ENCODE measurements at places on chromosomes 5 and 9. TPM values are rescaled to one million over a fixed set of nuclear protein-coding genes. Genes with fewer than 3 reads are reported as not detected.

Gene SLC4A9
- total RNA-seq, result not detected

DNA sequence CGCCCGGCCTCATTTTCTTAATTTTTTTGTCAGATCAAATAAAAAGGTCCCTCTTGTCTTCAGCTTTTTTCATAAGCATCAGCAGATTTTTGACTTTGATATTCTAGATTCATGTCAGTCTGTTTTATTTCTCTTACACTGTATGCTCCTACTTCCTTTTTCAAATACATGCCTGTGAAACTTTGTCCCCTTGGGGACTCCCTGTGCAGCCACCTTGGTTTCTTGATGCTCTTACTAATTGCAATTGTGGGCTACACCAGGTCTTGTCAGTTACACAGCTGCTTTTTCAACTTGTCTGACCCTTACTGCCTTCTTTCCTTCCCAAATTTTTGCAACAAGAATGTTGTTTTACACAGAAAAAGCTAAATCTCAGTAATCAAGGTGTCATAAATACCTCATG is 238.2 kb upstream of the KCNN2 start:
- H3K4me1 ChIP-seq, result no peaks in the 10 kb centered on the region
- H3K27me3 ChIP-seq, result no peaks in the 10 kb centered on the region
- no peak overlapping the region for H3K27ac ChIP-seq

Gene GCNT4
- total RNA-seq, result 1.4 TPM

Gene TAF11L12
- total RNA-seq, result not detected

DNA sequence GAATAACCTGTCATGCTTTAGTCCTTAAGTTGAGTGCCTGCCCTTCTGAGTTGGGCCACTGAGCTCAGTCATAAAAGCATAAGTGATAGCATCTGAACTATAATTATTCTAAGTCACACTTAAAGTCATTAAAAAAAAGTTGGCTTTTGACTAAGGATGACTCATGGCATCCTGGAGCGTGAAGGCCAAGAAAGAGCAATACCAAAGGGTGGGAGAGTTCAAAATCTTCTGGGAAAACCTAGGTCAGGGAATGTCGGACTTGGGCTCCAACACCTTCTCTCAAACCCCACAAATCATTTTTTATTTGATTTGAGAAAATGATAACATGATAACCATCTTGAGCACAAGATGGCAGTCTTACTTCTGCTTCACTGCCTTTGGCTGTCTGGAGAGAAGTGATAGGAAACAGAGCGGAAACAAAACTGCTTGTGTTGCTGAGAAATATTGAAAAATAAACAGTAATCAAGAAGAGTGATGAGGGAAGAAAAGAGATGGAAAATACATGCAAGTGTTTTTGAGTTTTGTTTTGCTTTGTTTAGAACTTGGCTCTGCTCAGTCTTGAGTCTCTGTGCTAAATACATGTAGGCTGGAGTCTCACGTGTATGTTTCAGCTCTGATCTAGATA is 16.9 kb upstream of the NTRK2 start:
- no peaks in the 10 kb centered on the region for H3K36me3 ChIP-seq
- no peaks in the 10 kb centered on the region for H3K27me3 ChIP-seq
- H3K4me3 ChIP-seq, result no peak overlapping the region
- no peaks in the 10 kb centered on the region for H3K4me1 ChIP-seq
- no peak for DNase-seq

GRCh38 chr5:121033334-121033733 is 569.2 kb downstream of the PRR16 start:
- no peak for DNase-seq
- no peak overlapping the region for H3K4me3 ChIP-seq
- no peaks in the 10 kb centered on the region for H3K27me3 ChIP-seq
- no peak overlapping the region for H3K27ac ChIP-seq

DNA sequence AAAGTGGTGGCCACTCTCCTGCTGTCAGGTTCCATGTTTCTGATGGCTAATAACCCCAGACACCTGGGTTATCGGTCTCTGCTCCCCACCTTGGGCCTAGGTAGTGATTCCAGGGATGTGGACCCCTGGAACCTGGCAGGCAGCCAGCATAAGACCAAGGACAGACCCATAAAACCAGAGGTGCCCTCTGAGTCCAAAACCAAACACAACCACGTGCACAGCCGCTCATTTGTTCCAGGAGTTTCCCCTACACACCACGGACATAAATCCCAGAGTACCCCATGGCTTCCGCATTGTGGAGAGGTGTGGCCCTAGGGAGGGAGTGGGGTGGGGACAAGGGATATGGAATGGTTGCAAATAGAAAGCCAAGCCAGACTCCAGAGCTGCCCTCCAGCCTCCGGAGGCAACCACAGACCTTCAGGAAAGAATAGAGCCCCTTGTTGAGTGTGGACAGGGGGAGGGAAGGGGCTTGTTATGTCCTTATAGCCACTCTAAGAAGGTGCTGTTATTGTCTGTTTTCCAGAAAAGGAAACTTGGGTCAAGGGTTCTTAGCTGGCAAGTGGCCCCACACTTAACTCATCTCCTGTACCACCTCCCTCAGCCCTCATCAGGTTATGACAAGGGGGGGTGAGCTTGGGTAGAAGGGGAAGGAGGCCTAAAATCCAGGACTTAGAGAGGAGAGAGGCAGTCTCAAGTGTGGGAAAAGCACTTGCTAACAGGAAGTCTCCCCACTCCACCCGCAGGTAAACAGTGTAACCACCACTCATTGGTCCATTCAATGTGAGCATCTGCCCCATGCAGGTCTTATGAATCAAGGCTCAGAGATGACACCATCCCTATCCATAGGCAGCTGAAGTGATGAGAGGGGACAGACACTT is 23.6 kb upstream of the CYSTM1 start:
- no peaks in the 10 kb centered on the region for H3K36me3 ChIP-seq
- H3K27me3 ChIP-seq, result no peaks in the 10 kb centered on the region
- no peaks in the 10 kb centered on the region for H3K4me1 ChIP-seq
- DNase-seq, result no peak

Data from CD8-positive, alpha-beta memory T cell (primary cell).